GM13976 (cell line): ENCODE measurements at places on chromosomes 13 and 19.

DNA sequence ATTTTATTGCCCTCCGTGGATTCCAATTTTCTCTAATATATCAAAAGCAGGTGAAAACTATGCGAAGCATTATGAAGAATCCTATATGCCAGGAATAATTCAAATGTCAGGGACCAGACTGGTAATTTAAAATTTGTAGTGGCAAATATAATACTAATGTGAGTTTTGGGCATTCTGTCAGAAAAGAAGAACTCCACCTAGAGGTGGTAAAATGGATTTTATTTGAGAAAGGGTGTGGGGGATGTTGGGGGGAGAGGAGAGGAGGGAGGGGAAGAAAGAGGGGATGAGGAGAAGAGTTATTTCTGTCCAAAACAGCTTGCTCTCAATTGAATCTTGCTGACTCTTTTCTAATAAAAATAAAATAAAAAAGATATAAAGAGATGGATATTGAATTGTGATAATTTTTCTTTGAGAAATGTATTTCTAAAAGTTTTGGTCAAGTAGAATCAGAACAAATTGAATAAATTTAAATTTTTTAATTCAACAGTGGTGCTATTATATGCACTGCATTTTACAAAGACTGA, 929.3 kb upstream of the SLITRK5 start:
- DNase-seq, result no peak

DNA sequence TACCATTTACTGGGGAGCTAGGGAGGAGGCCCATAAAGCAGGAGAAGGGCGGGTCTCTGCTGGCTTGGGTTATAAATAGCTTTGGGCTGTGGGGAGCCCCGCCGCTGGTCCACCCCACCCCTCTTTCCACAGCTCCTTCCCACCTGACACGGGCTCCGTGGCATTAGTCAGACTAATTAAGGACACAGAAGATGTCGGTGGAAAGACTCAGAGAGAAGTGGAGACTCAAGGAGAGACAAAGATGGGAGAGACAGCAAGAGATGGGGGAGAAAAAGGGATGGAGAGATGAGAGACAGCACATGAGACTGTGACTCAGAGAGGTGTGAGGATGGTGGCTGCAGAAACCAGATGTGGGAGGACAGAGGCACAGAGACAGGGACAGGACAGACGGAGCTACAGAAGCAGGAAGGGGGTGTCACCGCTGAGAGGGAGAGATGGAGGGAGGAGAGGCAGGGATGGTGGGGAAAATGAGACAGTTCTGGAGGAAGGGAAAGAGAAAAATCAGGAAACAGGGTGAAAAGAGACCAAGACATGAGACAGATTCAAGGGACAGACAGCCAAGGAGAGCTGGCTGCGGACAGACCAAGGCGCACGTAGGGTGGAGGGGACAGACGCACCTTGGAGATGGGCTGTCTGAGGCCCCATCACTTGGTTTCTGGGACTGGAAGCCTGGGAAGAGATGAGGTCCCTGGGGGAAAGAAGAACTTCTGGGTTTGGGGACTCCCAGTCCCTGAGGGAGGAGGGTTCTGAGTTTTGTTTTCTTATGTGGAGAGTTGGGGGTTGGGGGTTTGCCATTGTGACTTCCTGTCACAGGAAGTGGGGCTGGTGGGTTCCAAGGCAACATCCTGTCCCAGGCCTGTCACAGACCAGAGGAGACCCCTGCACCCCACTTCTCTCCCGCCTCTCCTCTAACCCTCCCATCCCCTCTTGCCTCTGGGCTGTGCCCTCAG, 4.1 kb downstream of the ARHGEF1 start:
- DNase-seq, result peak; percentile 72

GRCh38 chr13:106496072-106496997, 39.1 kb downstream of the EFNB2 start:
- no peak for DNase-seq

- DNase-seq, result no peak
Measured at GRCh38 chr13:79862515-79862914, 381.6 kb downstream of the NDFIP2 start.
